GF-D8 (cell line): ENCODE measurements at places on chromosomes 3 and 15.

GRCh38 chr15:87573534-87573933 lies 683.0 kb downstream of the NTRK3 start:
- DNase-seq: no peak

GRCh38 chr3:36124118-36124796 lies 256.0 kb upstream of the STAC start:
- no peak for DNase-seq

- no peak for DNase-seq
These were observed 22.1 kb upstream of the SLC28A1 start for GRCh38 chr15:84862214-84862975.

- DNase-seq: no peak
These were observed 39.3 kb downstream of the KLHL25 start for GRCh38 chr15:85755471-85755870.

DNA sequence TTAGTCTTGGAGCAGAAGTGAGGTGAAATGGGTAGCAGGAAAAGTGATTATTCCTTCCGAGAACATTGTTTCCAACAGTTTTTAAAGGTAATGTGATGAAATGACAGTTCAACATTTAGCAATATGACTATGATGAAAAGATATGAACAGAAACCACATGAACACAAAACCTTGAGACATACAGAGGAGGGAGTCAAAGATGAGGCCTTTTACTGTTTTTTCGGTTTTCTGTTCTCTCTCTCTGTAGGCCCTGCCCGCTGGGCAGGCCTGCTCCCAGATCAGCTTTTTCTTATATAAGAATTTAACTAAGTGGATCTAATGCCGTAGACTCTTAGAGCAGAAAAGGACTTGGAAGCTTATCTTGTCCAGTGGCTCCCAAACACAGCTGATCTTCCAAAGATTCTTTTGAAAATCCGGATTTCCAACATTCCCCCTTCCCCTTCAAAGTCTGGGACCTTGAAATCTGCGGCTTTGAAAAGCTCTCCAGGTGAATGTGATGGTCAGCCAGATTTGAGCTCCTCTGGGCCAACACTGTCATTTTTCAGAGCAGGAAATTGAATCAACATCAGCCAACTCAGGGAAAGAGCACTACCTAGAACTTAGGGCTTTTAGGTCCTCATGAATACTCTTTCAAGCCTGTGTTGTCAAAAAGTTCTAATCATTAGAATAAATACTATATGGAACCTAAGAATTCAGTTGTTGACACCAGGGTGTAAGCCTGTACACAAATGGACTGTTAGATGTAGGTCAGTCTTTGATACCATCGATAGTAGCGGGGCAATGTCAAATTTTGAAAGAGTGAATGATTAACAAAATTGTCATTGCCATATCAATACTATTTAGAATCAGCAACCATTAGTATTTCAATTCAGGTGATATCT lies 372.7 kb downstream of the SHQ1 start:
- peak; percentile 80 for DNase-seq

GRCh38 chr15:100981086-100981485 lies 61.9 kb downstream of the LRRK1 start:
- DNase-seq: no peak
